Right renal pelvis (tissue), 4 donors: ENCODE measurements at places on chromosomes 12 and 14. TPM values are rescaled to one million over a fixed set of nuclear protein-coding genes. Genes with fewer than 3 reads are reported as not detected.

GRCh38 chr12:169528-170370 lies 44.2 kb downstream of the SLC6A12 start:
- no peak for DNase-seq

GRCh38 chr12:108744021-108744897 lies 12.9 kb upstream of the CORO1C start:
- no peak for DNase-seq

GRCh38 chr12:80684077-80684495 lies 23.3 kb upstream of the MYF6 start:
- no peak for DNase-seq

DNA sequence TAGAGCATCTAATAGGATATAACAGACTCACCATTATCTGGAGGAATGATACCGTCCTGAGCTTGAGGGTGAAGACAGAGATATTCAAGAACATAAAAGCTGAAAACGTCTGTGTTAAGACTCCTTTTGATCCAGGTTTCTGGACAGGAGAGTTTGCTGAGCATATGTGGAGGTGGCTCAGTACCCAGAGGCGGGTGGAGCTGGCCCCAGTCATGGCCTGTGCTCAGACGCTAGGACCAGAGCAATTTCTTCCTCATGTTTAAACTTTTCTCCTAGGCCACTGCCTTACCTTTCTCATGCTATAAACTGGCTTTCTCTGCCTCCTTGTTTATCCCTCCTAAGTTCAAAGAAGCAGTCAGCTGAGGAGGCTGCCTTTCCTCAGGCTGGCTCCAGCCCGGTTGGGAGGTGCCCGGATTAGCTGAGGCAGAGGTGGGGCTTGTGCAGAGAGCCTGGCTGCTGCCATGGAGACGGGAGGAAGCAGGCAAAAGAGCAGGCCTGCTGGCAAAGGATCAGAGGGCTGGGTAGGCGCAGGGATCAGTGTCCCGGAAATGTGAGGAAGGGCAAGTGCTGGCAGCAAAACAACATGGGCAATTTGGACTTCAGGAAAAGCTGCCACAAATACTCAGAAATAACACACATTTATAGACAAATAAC lies 13.7 kb downstream of the COA8 start:
- no peak for DNase-seq

Gene CLEC6A
- 0.08 TPM for polyA plus RNA-seq

Gene TAS2R46
- not detected for polyA plus RNA-seq

- DNase-seq, result no peak
Observed at GRCh38 chr14:23430723-23431085, 4.8 kb downstream of the MYH7 start.

GRCh38 chr12:91630083-91630482 lies 447.5 kb upstream of the DCN start:
- DNase-seq, result no peak

- peak; percentile 20 for DNase-seq
Observed at GRCh38 chr14:23727566-23728335, 91.6 kb downstream of the DHRS2 start.

DNA sequence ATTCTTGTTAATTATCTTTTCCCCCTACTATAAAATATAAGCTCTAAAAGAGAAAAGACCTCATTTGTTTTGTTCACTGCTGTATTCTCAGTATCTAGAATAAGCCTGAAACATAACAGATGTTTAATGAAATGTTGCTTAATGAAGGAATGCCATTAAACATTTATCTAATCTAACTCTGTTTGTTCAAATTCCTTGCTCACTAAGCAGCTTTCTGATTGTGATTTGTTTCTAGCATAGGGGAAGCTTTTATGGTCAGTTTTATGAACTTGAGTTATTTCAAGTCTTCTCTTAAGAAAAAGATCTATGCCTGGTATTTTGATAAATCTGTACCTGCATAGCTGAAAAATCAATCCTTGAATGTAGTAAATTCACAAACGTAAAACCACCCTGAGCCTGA lies 308.6 kb downstream of the CCDC91 start:
- DNase-seq, result no peak

Gene KCNH3
- 4.7 TPM for polyA plus RNA-seq

DNA sequence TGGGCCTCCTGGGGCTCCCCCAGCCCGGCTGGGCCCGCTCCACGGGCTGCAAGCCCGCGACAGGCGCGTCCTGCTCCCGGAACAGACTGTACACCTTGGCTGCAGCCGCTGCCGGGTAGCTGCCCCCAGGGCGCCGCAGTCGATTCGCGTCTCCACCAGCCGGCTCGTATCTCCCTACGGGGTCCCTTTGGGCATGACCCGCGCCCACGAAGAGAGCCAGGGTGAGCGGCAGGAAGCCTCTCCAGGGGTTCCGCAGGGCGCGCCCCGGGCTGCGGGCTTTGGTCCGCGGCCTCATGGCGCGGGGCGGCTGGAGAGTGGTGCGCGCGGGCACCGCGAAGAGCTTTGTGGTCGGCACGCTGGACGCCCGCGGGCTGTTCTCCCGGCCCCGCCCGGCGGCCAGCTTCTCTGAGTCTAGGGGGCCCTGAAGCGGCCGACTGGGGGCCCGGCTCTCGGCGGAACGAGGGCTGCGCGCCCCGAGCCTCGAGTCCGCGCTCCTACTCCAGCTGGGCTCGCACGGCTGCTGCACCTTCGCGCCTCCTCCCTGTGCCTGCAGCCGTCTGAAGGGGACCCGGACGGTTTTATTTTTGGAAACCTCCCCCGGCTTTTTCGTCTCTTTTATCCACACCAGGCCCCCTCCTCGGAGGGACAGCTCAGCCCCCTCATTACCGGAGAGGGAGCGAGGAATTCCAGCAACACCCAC lies at the start of gene LTBP2:
Gene LTBP2, minus strand, starts transcription at position 588 of the 700 bp plus-strand sequence. Its CDS starts 293 bp downstream, at position 295.
- DNase-seq, result no peak

DNA sequence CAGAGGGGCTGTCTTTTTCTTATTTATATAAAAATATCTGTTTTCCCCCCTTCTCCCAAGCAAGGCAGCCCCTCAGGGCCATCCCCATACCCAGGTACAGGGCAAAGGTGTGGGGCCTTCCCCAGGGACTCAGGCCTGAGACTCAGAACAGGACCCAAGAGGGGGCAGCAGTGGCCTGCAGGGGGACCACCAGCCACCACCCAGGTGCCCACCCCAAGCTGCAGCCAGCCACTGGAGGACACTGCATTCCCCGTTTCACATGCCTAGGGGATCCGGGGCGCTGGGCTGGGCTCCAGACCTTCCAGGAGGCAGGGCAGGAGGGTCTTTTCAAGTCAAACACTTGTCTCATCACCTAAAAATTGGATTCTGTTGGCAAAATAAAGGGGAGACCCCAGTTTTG lies 83.3 kb downstream of the SCARB1 start:
- no peak for DNase-seq

DNA sequence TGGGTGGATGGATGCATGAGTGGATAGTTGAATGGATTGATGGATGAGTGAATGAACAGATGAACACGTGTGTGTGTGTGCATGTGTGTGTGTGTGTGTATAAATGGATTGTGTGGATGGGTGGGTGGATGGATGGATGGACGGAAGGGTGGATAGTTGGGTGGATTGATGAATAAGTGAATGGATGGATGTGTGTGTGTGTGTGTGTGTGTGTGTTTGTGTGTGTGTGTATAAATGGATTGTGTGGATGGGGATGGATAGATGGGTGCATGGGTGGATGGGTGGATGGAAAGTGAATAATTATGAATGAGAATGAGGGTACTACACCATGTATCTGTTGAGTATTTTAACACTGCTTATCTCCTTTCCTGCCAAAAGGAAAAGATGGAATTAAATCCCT lies 986 bp downstream of the KRT77 start:
- DNase-seq, result no peak

DNA sequence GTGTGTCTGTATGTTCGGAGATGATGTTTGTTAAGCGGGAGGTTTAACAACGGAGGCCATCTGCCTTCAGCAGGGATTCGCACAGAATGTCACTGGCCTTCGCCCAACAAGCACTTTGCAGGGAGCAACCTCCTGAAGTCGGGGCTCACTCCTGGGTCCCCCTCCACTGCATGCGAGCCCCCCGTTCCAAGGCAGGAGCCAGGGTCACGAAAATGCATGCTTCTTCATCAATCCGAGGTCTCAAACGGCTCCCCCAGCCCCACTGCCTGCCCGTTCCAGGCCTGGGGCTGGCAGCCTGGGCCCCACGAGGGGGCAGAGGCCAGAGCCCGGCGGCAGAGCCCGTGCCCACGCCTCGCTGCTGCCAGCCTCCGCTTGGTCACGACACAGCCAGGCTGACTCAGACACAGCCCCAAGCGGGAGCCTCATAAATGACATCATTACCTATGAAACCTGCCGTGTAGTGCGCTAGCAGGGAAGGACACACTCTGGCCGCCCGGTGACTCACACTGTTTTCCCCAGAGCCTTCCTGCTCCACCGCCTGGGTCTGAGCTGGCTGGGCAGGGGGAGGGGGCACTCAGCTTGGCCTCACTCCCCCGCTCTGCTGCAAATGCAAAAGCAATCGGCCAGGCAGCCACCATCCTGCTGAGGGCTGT lies 169.5 kb upstream of the RTL1 start:
- DNase-seq, result peak; percentile 64

- DNase-seq, result no peak
Observed at GRCh38 chr12:121986489-121987245, 35.0 kb upstream of the BCL7A start.

Gene KRT1
- 0.33 TPM for polyA plus RNA-seq

- no peak for DNase-seq
Observed at GRCh38 chr14:23127861-23128260, 8.8 kb upstream of the CEBPE start.

- no peak for DNase-seq
Observed at GRCh38 chr12:84554199-84554723, 358.3 kb downstream of the SLC6A15 start.

DNA sequence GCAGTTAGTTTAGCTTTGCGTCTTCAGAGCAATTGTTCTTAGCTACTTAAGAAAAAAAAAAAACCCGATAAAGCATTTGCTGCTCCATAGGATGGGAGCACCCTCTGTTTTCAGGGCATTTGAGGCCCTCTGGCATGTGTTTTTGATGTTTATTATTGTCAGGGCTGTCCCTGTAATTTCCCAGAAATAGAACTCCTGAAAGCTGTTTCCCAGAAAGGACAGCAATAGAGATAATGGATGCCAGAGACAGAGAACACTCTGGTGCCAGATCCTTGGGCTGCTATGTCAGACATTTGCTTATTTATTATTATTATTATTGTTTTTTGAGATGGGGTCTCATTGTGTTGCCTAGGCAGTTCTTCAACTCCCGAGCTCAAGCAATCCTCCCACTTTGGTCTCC lies 201.3 kb downstream of the ALG10 start:
- DNase-seq, result no peak

DNA sequence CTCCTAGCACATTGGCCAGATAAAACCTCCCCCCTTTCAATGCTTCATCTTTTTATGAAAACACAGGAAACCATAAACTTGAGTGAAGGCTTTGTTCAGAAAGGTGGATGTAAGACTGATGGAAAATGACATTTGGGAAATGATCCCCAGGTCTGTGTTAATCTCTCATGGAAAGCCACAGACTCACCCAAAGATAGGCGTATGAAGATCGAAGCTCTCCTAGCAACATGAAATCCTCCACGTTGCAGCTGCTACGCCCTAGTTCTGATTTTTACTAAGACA lies 63.4 kb upstream of the PTGR2 start:
- no peak for DNase-seq

Gene GUCY2C
- polyA plus RNA-seq, result 0.54 TPM

DNA sequence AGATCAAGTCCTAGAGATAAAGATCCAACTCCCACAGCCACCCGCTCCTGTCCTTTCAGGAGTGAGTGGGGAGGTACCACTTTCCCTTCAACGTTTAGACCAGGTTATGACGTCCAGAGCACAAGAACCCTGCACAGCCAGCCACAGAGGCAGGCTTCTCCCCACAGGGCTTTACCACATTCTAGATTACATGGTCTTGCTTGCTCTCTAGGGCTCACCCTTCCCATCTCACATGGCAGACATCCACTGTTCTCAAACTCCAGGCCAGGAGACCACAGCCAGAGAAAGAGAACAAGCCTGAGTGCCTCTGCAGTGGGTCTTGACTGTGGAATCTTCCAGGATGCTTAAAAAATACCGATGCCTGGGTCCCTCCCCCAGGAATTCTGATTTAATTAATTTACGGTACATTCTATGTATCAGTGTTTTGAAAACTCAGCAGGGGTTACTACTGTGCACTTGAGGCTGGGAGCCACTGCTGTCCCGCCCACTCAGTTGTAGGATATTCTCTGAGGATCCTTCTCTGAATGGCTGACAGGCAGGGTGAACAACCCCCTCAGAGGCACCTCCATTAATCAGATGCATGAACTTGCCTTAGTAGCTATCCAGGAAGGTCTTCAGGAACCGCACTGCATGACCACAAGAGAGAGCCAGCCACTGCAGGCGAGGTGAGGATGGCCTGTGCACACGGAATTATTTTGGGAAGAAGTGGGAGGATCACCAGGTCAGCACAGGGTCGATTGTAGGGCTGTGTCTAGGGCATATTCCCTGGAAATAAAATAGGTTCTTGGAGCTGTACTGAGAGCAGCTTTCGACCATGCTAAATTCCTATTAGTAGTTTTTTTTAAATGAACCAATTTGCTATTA lies 21.5 kb upstream of the SOCS2 start:
- DNase-seq, result no peak

Gene OR4N2
- polyA plus RNA-seq, result not detected

DNA sequence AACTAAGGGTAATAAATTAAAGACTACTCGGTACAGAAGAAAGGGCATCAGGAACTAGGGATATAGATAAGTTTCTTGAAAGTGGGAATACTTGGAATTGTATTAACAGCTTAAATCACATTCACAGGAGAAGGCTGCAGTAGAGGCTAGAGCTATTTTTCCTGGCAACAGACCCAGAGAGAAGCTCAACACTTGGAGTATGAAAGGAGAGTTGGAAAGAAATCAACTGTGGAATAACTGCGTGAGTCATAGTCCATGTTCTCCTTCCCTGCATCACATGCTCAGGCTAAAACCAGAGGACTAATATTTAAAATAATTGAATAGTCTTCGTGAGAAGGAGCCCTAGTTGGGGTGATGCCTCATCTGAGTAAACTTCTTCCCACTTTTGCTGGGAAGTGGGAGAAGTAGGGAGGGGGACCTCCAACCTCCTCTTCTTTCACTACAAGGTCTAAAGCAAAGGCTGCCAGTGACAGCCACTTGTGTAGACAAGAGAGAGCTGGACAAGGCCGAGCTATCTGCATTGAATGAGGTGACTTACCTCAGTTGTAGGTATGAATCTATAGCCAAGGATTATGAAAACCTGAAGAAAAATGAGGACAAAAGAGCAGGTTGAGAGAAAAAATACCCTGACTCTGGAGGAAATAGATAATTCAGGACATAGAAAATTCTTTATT lies 32.7 kb downstream of the DYRK2 start:
- peak; percentile 5 for DNase-seq

Gene OTX2
- not detected for polyA plus RNA-seq

GRCh38 chr14:73961192-73961591 lies 11.1 kb downstream of the COQ6 start:
- no peak for DNase-seq

DNA sequence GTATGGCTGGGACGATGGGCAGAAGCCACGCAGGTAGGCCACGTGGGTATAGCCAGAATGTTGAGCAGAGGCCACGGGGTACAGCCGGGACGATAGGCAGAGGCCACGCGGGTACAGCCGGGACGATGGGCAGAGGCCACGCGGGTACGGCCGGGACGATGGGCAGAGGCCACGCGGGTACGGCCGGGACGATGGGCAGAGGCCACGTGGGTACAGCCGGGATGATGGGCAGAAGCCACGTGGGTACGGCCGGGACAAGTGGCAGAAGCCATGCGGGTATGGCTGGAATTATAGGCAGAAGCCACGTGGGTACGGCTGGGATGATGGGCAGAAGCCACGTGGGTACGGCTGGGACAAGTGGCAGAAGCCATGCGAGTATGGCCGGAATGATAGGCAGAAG lies 195.0 kb downstream of the TTC7B start:
- no peak for DNase-seq
